CD4-positive, alpha-beta T cell treated with Interleukin-15 for 1 hour (primary cell): ENCODE measurements at places on chromosomes 16 and 17.

- no peak for DNase-seq
Measured at GRCh38 chr16:12900599-12901203, 697 bp upstream of the SHISA9 start.

DNA sequence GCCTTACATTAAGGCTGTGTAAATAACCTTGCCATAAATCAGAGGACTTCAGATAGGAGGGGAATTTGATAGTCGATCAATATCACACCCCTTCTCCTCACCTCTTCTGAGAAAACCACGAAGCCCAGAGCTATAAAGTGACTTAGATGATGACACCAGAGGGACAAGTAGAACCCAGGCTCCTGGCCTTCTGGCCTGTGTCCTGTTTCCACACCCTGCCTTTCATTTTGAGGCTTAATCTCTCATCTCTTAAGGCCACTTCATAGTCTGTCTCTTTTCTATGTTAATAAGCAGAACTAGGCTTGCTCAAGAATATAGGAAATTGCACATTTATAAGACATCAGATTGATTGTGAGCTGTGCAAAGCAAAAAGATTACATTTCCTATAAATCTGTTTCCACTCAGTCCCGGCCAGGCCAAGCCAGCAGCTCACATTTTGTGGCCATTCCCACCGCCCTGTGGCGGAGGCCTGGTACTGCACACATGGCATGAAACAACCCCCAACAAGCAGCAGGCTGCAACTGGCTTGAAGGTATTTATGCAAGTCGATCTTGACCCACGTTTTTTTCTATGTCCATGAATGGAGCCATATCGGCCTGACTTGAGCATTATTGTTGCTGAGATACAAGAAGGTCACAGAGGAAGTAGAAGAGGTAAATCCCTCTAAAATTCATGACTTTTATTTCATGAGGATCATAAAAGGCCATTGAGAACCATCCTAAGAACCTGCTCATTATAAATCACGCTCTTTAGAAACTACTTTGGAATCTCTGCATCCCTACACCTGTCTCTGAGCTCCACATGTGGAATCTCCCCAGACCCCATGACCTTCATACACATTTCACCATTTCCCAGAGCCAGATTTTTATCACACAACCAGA lies 93.7 kb downstream of the PMP22 start:
- DNase-seq = peak; percentile 24

DNA sequence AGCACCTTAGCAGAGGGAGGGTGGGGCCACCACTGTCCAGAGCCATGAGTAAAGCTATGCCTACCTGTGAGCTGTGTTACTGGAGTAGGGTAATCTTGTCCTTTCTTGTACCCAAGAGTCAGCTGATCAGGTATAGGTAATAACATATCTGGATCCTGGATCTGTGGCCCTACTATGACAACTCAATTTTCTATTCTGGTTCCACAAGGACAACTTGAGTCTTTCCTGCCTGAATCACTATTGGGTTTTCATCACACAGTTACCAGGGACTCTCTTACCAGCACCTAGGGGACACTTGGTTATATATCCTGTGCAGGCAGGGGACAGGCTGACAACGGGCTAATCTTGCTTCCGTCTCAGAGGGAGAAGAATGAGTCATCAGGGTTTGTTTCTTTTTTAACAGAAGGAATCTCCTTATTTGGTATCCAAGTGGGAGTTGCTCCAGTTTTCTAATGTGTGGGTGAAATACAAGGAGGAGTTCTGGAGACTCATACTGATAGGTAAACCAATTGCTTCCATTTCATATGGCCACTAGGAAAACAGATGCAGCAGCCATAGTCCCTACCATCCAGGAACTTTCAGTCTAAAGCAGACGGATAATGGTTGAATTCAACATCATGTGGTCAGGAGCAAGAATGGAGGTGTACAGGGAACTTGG lies 6.8 kb downstream of the ZNF267 start:
- DNase-seq = peak; percentile 52

GRCh38 chr17:33300241-33300640 lies 7.1 kb upstream of the ASIC2 start:
- no peak for DNase-seq

GRCh38 chr17:79427621-79428539 lies 183.0 kb downstream of the RBFOX3 start:
- no peak for DNase-seq

DNA sequence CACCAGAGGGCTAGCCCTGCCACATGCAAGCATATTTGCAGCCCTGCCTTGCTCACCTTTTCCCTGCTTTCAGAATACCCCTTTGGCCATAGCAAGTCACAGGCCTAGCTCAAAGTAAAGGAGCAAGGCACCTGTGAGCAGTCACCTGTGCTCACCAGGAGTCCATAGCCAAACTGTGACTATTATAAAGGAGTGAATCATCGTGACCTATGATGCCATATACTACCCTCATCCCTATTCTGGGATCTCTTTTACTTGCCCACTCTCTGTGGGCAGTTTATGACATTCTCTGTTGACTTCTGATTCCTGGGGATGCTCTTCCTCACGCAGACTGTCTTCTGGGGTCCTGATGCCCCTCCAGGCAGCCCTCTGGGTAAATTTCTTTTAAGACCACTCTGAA lies 200.5 kb upstream of the NLRP1 start:
- DNase-seq = no peak

- DNase-seq = no peak
Measured at GRCh38 chr17:50482110-50482509, 3.5 kb downstream of the RSAD1 start.

GRCh38 chr16:30688701-30689100 lies 10.3 kb upstream of the SRCAP start:
- no peak for DNase-seq

- peak; percentile 25 for DNase-seq
Measured at GRCh38 chr16:83843657-83844056, 35.9 kb downstream of the HSBP1 start.

GRCh38 chr17:68004201-68004600 lies 7.9 kb upstream of the C17orf58 start:
- DNase-seq = no peak

DNA sequence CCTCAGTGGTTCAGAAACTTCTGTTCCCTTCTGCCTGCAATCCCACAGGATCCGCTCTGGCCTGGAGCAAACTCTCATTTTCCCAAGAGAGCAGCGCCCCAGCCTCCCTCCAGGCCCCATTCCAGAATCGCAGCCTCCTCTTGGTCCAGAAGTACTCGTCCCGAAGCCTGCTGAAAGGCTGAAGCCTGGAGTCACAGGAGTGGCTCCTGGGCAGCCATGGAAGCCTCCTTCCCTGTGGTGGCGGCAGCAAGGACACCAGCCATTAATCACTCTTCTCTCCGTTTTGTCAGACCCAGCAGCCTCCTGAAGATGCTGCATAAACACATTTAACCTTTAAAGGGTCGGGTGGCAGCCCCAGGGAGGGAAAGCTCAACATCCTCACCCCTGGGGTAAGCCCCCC lies 66.9 kb upstream of the TNRC6C start:
- peak; percentile 7 for DNase-seq

- peak; percentile 86 for DNase-seq
Measured at GRCh38 chr16:66524601-66525164, 25.2 kb downstream of the TK2 start.

- no peak for DNase-seq
Measured at GRCh38 chr16:81843683-81844082, 64.6 kb downstream of the PLCG2 start.

GRCh38 chr17:10292057-10292937 lies 80.5 kb downstream of the MYH13 start:
- DNase-seq = no peak

DNA sequence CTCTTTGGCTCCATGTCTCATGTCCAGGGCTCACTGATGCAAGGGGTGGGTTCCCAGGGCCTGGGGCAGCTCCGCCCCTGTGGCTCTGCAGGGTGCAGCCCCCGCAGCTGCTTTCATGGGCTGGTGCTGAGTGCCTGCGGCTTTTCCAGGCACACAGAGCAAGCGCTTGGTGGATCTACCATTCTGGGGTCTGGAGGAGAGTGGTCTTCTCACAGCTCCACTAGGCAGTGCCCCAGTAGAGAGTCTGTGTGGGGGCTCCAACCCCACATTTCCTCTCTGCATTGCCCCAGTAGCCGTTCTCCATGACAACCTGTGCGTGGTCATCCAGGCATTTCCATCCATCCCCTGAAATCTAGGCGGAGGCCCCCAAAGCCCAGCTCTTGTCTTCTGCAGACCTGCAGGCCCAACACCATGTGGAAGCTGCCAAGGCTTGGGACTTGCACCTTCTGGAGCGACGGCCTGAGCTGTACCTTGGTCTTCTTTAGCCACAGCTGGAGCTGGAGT lies 5.2 kb downstream of the IL32 start:
- DNase-seq = peak; percentile 33

GRCh38 chr17:17112628-17113200 lies 70.5 kb downstream of the MPRIP start:
- no peak for DNase-seq

GRCh38 chr16:66006485-66006884 lies 360.0 kb upstream of the CDH5 start:
- no peak for DNase-seq

GRCh38 chr16:5041600-5042133 lies 7.9 kb upstream of the NAGPA start:
- no peak for DNase-seq

DNA sequence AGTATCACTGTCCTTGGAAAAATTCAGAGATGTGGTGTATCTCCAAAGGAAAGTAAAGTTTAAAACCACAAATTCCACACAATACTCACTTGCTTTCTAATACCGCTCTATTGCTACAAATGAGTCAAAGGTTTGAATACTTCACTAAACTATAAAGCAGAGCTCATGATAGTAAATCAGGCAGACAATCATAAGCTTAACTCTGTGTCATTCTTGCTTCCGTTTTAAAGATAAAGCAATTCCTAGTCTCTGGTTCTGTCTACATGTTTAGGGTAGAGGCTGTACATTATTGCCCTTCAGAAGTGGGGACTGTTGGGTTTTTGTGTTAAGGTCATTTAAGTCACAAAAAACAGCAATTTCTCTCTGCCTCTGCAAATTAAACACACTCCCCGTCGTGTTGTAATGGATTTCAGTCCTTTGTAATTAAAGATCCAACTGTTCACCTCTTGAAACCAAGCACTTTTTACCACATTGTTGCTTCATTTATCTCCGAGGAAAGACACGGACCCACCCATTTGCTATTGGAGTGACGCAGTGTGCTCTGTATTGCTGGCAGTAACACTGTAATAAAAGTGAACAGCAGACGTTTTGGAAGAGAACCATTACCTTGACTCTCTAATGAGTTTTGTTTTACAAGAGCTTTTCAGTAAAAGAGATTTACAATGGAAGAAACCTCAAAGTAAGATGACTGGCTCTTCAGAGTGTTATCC lies 83.1 kb upstream of the CNTNAP4 start:
- DNase-seq = no peak

DNA sequence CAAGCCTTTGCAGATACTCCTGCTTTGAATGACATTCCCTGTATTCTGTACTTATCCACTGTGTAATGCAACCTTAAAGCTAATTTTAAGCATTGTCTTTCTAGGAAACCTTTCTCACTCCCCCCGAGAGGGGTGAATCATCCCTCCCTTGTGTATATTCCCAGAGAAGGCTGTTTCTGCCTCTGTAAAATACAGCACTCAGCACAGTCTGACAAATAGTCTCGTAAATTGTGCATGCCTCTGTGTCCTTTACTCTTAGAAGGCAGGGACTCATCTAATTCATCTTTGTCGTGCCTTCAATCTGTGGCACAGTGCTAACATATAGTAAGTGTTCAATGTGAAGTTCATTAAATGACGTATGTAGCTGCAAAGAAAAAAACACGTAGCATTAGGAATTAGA lies 200.7 kb downstream of the CA10 start:
- DNase-seq = no peak

DNA sequence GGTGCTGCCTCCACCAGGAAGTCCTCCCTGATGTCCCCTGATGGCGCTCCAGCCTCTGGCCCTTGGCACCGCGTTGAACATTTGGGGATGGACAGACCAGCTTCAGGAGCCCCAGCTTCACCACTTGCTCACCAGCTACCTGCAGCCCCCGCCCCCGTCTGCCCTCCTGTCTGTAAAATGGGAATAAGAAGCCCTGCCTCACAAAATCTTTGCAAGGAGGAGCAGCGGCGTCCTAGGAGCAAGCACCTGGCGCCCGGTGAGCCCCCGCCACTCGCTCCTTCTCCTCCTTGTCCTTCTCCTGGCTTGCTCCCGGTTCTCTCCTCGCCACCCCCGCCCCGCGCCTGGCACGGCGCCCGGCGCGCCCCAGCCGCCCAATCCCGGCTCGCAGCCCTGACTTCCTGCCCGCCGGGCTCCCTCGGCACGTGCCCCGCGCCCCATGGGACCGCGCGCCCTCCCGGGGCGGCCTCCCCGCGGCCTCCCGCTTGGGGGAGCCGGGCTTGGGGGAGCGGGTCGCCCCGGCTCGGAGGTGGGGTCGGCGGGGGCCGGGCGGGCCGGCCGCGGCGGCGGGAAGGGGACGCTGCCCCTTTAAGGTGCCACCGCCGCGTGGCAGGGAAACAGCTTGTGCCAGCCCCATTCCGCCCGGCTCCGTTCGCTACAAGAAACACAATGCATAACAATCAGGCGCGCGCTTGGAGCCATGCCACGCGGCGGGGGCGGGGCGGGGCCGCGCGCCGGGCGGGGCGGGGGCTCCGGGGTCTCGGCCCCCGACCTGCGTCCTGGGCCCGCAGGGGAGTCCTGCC lies 9.1 kb upstream of the PPP1R1B start:
- DNase-seq = peak; percentile 35

GRCh38 chr17:37117373-37118142 lies 168.8 kb downstream of the AATF start:
- no peak for DNase-seq

DNA sequence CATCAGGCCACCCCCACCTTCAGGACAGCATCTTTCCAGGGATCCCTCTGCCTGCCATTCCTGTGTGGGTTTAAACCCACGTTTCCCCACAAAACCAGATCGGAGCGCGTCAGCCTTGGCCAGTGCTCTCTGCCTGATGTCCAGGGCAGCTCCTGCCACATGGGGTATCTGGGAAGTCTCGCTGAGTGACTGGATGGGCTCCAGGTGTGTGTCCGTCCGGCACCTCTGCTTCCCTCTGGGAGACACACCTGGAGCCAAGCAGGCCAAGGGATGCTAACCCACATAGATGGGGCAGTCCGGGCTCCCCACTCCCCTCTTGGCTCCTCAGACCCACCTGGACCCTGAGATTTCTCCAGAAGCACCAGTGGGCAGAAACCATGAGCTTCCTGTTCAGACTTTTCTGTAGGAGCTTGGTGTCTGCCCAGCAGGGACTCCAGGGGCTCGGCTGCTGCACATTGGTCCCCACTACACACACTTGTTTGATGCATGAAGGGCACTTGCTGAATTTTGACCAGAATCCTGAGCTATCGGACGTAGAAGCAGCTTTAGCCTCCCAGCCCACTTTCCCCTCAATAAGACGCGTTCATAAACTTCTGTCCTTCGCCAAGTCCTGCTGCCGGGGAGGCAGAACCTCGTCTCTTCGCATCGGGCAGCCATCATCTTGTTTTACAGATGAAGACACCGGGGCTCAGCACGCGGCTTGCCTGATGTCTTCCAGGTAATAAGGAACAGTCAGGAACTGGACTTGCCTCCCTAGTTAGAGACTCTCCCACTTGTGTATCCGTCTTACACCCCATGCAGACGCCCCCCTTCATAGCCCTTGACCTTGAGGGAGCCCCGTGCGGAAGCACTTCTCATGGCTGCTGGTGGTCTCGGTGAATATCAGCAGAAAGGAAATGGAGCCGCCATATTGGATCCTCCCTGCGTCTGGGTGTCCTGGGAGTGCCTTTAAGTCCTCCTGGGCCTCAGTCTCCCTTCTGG lies 91.6 kb upstream of the ZNF469 start:
- no peak for DNase-seq

GRCh38 chr16:81384006-81384405 lies 60.6 kb upstream of the CMIP start:
- DNase-seq = no peak

- DNase-seq = peak; percentile 84
Measured at GRCh38 chr17:8162233-8162996, at the start of gene VAMP2. Gene VAMP2, minus strand, starts transcription at chr17:8162948. Its CDS starts 69 bp downstream, at chr17:8162879.

- no peak for DNase-seq
Measured at GRCh38 chr17:31274252-31274651, 22.8 kb downstream of the OMG start.
